Activated T-cell treated with anti-CD3 and anti-CD28 coated beads for 48 hours (primary cell): ENCODE measurements at places on chromosomes 6 and 20.
A peak's percentile ranks its signal among the peaks of the same experiment; 100 is the strongest.

GRCh38 chr6:16267428-16268263 lies 29.3 kb downstream of the GMPR start:
- DNase-seq: no peak

DNA sequence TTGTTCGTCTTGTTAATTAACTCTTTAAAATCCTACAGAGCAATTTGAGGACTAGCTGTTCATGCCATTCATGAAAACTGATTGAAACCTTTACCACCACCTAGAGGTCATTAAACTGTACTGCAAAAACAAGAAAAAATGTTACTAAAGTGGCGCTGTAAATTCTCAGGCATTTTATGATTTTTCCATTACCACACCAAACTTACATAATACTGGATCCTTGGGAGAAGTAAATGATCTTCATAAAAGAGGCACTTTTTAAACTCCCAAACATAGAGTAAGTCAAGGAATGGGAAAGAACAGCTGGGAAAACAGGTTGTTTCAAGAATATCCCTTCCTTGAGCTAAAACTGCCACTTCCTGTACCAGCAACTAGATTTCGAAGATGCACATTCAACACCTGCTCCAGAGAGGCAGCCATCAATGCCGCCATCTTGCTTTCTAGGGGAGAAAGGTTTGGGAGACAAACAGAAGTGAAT lies 54.3 kb downstream of the MYLIP start:
- no peak for DNase-seq

- DNase-seq: no peak
These were observed 13.2 kb downstream of the GCNT2 start for GRCh38 chr6:10534419-10534762.

GRCh38 chr6:165695722-165696515 lies 32.9 kb upstream of the PDE10A start:
- DNase-seq: no peak

DNA sequence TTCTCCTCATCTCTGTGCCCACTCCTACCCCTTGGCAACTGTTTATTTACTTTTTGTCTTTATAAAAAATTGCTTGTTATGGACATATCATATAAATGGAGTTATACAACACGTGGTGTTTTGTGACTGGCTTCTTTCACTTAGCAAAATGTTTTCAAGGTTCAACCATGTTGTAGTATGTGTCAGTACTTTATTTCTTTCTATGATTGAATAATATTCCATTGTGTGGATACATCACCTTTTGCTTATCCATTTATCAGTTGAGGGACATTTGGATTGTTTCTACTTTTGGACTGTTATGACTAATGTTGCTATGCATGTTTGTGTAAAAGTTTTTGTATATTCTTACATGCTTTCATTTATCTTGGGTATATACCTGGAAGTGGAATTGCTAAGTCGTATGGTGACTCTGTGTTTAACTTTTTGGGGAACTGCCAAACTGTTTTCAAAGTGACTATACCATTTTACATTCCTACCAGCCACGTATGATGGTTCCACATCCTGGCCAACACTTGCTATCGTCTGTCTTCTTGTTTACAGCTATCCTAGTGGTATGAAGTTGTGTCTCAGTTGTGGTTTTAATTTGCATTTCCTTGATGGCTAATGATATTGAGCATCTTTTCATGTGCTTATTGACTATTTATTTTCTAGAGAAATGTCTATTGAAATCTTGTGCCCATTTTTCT lies 84.4 kb downstream of the SLX4IP start:
- DNase-seq: no peak

- DNase-seq: no peak
These were observed 603.5 kb upstream of the CITED2 start for GRCh38 chr6:139977887-139978332.

GRCh38 chr20:38032585-38033329 lies 499 bp downstream of the TTI1 start:
- DNase-seq: no peak

- peak; percentile 39 for DNase-seq
These were observed 60.2 kb downstream of the GCLC start for GRCh38 chr6:53484476-53485280.
